Natural killer cell (primary cell): ENCODE measurements at places on chromosomes 1 and 21. TPM values are rescaled to one million over a fixed set of nuclear protein-coding genes. Genes with fewer than 3 reads are reported as not detected.

DNA sequence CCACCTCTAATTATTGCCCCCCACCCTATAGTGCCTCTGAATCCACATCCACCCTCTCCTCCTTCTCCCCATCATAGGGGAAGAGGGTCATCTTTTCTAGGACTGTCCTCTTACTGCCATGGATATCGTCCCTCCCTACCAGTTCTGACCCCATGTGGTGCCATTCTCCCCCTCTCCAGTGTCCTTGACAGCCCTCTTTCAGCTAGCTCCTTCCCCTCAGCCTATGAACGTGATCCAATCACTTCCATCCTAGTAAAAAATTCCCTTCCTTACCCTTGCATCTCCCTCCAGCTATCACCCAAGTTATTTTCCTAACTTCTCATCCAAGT lies 172.7 kb downstream of the RRAGC start:
- DNase-seq = no peak

Gene TNFRSF9
- 6.4 TPM for total RNA-seq

Gene DNAH14
- total RNA-seq = not detected

DNA sequence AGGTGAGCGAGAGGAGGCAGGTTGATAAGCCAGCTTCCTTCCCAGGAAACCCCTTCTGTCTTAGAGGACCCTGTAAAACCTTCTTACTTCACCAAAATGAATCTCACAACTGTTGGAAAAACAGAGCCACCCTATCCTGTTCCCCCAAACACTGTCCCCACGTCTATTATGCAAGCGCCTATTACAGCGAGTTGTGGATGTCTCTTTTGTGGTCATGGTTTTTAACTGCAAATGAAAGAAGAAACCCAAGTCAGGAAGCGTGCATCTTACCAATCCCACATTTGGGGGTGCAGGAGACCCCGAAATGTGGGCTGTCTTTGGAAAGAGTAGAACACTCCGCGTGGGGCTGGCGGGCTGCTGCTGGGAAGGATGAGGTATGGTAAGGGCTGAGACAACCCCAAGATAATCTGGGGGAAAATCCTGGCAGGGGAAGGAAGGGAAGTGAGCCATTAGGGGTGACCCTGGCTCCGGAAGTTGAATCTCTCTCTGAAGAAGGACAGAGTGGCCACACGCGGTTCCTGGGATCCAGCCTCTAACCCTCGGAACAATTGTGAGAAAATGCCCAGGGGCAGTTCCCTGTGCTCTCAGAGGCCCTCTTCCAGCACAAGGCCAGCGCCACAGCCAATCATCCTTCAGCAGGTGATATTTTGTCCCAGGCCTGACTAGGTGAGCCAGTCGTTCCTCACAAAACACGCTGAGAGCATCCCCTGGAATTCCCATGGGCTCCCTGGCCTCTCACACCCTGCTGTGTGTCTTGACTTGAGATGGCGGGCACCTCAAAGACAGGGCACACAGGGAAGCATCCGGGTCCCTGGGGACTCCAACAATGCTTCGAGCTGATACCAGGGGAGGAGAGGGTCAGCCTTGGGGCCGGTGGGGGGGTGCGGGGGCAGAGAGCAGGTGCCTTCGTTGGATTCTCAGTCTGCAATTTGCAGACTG lies 168.5 kb upstream of the IRF2BP2 start:
- no peak for DNase-seq
